ENCODE measurements at places on chromosomes 3 and 15. TPM values are rescaled to one million over a fixed set of nuclear protein-coding genes. Genes with fewer than 3 reads are reported as not detected.

The SLC12A6 gene
- 19.2 TPM for total RNA-seq

The EFHB gene
- total RNA-seq, result 2.9 TPM

The NPAP1 gene
- total RNA-seq, result not detected

The GP5 gene
- 0.11 TPM for total RNA-seq

The CNTN6 gene
- total RNA-seq, result not detected

The EPHB1 gene
- 1.6 TPM for total RNA-seq

The NRG4 gene
- total RNA-seq, result not detected

- no peak overlapping the region for H3K27ac ChIP-seq
- H3K4me3 ChIP-seq, result no peak overlapping the region
- no peak for DNase-seq
- peaks cover 26% of the 10 kb centered on the region for H3K4me1 ChIP-seq
- H3K27me3 ChIP-seq, result no peaks in the 10 kb centered on the region
- H3K36me3 ChIP-seq, result no peaks in the 10 kb centered on the region
Measured at GRCh38 chr3:184690192-184690883, 21.5 kb downstream of the MAGEF1 start.

DNA sequence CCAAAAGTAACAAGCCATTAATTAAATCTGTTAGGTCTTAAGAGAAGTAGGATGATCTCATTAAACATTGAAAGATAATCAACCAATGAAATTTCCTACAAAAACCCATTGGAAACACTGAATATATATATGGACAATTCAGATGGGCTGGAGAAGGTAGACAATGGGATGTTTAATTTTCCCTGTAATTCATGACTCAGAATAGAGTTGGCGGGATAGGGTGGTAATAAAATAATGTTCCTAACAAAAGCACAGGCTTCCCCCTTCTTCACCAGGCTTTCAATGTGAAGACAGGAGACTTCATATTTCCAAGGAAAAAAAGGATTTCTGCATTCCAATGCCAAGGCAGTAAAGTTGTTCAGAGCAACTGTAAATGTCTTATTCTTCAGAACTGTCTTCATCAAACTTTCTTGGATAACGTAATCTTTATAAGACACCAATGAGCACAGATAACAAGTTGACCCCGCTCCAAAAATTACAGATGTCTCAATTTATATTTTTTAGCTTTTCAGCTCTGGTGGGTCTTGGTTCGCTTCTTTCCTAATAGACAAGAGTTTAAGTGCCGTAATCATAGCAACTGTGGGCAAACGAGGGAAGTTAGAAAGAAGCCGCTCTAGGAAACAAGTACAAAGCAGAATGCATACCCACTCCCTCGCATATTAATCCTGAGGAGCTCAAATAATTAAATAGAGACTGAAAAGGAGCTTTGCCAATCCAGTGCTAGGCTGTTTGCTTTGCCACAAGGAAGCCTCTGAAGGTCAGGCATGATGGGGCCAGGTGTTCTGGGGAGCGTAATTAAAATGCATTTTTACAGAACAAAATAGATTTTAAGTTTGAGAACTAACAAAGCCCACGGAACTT, 377.0 kb downstream of the FOXP1 start:
- H3K4me3 ChIP-seq, result no peak overlapping the region
- DNase-seq, result no peak
- H3K4me1 ChIP-seq, result peaks cover 13% of the 10 kb centered on the region
- no peaks in the 10 kb centered on the region for H3K36me3 ChIP-seq

DNA sequence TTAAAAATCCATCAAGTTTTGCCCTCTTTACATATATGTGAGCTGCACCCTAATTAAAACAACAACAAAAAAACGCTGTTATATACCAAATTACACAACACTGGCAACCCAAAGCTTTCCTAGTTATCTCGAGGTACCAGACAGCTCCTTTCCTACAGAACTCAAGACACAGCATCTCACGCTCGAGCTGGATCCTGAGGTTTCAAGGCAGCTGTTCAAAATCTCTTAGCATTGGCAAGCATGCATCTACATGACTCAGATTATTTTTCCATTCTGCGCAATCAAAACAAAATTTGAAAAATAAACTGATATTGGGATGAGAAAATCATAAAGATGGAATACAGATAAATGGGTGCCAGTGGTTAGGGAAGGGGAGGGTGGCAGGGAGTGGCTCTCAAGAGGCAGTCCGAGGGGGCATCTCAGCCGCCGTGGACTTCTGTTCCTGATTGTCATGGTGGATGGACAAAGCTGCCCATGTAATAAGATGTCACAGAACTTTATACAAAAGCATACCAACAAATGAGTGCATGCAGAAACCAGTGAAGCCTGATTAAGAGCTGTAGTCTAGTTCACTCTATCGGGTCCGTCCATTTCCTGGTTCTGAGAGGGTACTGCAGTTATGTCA, 91.5 kb downstream of the ADAMTS17 start:
- H3K36me3 ChIP-seq, result no peaks in the 10 kb centered on the region
- no peak for DNase-seq
- H3K4me3 ChIP-seq, result no peak overlapping the region

- no peak for DNase-seq
- no peak overlapping the region for H3K4me3 ChIP-seq
- H3K4me1 ChIP-seq, result no peaks in the 10 kb centered on the region
- H3K27ac ChIP-seq, result no peak overlapping the region
- H3K27me3 ChIP-seq, result peaks cover 25% of the 10 kb centered on the region
Measured at GRCh38 chr3:46470831-46471230, 6.1 kb upstream of the LTF start.

DNA sequence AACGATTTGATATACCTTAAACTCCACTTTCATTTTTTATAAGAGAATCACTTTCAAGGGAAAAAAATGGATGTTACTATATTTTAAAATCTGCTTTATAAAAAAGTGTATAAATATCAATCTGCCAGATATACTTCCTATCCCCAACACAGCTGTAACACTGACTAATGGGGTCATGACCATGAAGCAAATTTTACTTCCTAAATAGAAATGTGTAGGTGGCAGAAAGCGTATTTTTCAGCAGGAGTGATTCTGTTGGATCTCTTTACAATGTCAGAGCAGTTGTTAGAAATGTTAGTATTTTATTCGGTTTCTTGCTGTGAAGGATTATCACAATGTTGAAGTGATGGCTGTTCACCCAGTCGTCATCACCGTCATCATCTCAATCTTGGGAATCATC, 5.5 kb upstream of the C15orf40 start:
- peaks cover 30% of the 10 kb centered on the region for H3K36me3 ChIP-seq
- DNase-seq, result no peak
- H3K27me3 ChIP-seq, result no peaks in the 10 kb centered on the region
- H3K4me3 ChIP-seq, result no peak overlapping the region
- H3K4me1 ChIP-seq, result peaks cover 8% of the 10 kb centered on the region

- no peak overlapping the region for H3K27ac ChIP-seq
- no peaks in the 10 kb centered on the region for H3K27me3 ChIP-seq
- H3K36me3 ChIP-seq, result 0 out of 2 replicates have a peak, but pooled peaks cover 3% of the 10 kb centered on the region
- no peaks in the 10 kb centered on the region for H3K4me1 ChIP-seq
Measured at GRCh38 chr3:134535186-134535970, 49.5 kb downstream of the CEP63 start.

DNA sequence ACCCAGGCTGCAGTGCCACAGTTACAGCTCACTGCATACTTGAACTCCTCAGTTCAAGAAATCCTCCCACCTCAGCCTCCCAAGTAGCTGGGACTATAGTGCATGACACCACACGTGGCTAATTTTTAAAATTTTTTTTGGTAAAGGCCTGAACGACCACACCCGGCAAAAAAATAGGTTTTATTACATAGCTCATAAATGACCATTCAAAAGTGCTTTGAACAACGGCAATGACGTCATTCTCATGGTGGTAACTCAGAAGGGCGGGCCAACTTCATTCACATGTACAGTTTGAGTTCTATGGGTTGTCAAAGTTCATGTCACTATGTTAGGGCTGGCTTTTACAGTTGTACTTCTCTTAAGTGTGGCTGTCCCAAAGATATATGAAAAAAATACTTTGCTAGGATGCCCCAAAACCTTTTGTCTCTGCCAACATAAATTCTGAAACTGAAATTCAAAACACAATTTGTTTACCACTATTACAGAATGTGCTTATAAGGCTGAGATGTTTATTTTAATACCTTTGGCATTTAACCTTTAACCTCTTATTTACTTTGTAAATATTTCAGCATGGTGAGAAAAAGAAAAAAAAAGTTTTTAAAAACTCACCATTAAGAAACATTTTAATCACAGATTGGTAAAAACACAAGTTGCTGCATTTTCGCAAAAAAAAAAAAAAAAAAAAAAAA, 6.2 kb downstream of the MYO1E start:
- H3K36me3 ChIP-seq, result no peaks in the 10 kb centered on the region
- no peak overlapping the region for H3K4me3 ChIP-seq
- peaks cover 51% of the 10 kb centered on the region for H3K4me1 ChIP-seq
- peak; percentile 52 for DNase-seq

GRCh38 chr3:193377591-193377990, 962 bp downstream of the ATP13A5 start:
- no peak overlapping the region for H3K4me3 ChIP-seq
- no peaks in the 10 kb centered on the region for H3K36me3 ChIP-seq

DNA sequence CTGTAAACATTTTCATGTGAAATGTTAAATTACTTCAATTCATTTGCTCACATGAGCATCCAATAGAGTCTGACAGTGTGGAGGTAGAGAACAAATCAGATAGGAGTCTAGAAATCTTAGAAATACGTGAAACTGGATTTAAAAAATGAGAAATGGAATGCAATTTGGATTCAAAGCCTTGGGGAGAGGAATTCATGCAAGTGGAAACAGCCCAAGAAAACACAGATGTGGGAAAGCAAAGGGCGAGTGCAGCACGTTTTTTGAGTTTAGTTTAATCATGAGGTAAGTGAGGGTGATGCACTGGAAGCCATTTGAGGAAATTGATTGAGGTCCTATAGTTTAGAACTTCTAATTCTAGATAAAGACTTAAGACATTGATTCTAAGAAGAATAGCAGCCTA, 434.7 kb downstream of the C3orf38 start:
- H3K36me3 ChIP-seq, result no peaks in the 10 kb centered on the region
- no peak overlapping the region for H3K27ac ChIP-seq
- H3K4me1 ChIP-seq, result no peaks in the 10 kb centered on the region
- DNase-seq, result no peak

DNA sequence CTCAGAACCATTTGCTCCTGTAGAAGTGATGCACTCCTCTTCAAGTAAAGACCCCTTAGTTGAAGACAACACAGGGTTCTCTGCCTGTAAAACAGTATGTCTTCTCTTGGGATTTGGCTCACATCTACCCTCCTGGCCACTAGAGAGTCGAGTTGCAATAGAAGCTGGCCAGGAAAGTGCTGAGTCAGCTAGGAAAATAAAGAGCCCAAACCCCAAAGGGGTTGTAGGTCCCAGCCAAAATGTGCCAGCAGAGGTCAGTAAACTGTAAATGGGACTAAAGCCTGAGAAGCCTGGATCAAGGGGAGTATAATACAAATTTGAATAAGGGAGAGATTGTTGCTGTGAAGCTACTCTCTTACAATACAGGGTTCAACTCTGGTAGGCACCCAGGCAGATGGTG, 37.2 kb upstream of the THBS1 start:
- H3K27me3 ChIP-seq, result no peaks in the 10 kb centered on the region
- no peak overlapping the region for H3K27ac ChIP-seq
- no peaks in the 10 kb centered on the region for H3K4me1 ChIP-seq
- H3K36me3 ChIP-seq, result no peaks in the 10 kb centered on the region

DNA sequence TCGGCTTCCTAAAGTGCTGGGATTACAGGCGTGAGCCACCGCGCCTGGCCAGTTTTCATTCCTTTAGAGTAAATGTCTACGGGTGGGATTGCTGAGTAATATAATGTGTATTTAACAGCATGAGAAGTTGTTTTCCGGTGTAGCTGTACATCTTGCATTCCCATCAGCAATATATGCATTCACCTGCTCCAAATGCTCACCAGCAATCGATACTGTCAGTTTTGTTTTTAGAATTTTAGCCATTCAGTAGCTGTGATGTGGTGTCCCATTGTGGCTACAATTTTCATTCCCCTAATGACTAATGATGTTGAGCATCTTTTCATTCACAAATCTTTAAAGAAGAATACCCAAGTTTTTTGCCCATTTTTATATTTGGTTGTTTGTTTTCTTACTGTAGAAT, 134.8 kb upstream of the RGMA start:
- DNase-seq, result no peak
- no peak overlapping the region for H3K27ac ChIP-seq
- H3K27me3 ChIP-seq, result no peaks in the 10 kb centered on the region

DNA sequence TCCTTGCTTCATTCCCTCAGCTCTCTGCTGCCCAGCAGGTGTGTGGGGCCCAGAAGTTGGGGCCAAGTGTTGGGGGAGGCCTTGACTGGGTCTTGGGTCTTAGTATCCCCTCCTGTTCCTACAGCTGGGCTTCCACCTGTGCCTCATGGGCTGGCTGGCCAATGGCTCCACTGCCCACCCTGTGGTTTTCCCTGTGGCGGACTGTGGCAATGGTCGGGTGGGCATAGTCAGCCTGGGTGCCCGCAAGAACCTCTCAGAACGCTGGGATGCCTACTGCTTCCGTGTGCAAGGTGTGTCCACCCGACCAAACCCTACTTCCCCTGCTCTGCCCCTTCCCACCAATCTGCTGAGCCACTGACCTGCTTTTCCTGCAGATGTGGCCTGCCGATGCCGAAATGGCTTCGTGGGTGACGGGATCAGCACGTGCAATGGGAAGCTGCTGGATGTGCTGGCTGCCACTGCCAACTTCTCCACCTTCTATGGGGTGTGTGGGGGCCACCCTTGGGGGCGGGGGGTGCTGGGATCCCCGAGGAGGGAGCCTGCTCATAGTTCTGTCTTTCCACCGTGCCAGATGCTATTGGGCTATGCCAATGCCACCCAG, 10.9 kb downstream of the NT5DC2 start:
- H3K27ac ChIP-seq, result no peak overlapping the region
- no peak for DNase-seq
- no peaks in the 10 kb centered on the region for H3K36me3 ChIP-seq
- no peaks in the 10 kb centered on the region for H3K4me1 ChIP-seq
- H3K4me3 ChIP-seq, result no peak overlapping the region
- H3K27me3 ChIP-seq, result no peaks in the 10 kb centered on the region
